ENCODE measurements at places on chromosomes 5 and 9.

- DNase-seq, result no peak
These were observed 308.6 kb downstream of the TLE1 start for GRCh38 chr9:81380504-81381359.

GRCh38 chr5:65475336-65475735 is 6.4 kb downstream of the ADAMTS6 start:
- no peak for DNase-seq

GRCh38 chr5:65191554-65192135 is 290.1 kb downstream of the ADAMTS6 start:
- DNase-seq, result no peak

DNA sequence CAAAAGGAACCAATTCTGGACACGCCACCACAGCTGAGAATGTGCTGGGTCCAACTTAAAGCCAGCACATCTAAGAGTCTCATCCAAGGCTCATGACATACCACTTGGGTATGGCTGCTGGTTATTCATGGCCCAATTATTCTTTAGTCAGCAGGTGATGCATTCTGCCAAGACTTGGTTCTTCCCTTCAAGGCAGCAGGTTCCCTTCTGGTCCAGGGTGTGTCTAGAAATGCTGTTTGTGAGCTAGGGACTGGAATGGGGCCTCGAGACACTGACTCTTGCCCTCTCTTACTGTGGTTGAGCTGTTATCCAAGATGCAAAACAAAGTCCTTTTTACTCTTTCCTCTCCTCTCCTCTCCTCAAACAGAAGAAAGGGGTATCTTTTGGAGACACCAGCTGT is 522.6 kb downstream of the HINT1 start:
- DNase-seq, result no peak

GRCh38 chr9:431701-432100 is 217.0 kb downstream of the DOCK8 start:
- DNase-seq, result no peak

DNA sequence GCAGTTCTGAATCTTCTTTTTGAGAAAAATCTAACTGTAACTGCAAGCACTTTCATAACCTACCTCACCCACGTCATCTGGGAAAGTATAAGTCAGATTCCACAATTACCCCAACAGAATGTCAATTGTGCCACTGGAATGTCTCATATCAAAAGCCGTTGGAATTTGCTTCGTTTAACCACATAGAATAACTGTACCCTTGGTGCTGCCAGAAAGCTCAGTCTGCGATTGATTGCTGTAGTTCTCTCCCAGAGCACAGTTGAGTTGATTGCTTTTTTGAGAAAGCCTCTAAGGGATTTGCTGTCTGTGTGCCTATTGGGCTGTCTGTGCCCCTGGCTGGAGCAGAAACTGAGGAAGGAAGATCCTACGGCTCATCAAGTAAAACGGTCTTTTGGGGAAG is 583.6 kb downstream of the TMEM38B start:
- DNase-seq, result no peak

- no peak for DNase-seq
These were observed 22.1 kb upstream of the PTGES start for GRCh38 chr9:129774791-129775447.

DNA sequence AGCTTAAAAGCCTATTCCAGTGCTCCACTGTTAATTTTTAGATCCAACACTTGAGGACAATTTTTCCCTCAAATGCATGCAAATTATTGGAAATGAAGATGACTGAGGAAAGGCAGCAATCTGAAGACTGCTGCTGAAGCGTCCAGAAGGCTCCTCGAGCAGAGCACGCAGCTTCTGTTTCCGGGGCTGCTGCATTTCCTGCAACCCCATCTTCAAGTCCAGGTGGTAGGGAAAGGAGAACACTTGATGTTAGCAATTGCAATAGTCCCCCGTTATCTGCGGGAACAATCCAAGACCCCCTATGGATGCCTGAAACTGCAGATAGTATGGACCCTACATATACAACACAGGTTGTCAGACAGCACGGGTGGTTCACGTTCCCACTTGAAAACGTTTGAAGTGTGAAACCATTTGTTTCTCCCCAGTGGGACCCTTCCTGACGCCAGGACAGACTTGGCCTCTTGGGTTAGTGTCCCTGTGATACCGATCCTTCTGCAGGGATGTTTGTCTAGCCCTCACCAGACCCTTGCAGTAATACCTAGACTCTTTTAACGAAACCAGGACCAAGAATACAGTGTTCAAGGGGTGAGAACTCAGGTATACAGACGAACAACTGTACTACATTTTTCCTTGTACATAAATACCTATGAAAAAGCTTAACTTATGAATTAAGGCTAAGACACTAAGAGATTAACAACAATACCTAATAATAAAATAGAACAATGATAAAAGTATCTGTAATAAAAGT is 152.3 kb downstream of the HSD17B3 start:
- no peak for DNase-seq

GRCh38 chr5:79183617-79184016 is 52.3 kb upstream of the JMY start:
- DNase-seq, result no peak

GRCh38 chr5:150774145-150774544 is 4.4 kb upstream of the SMIM3 start:
- no peak for DNase-seq

- no peak for DNase-seq
These were observed 25.1 kb downstream of the JADE2 start for GRCh38 chr5:134550271-134551214.

DNA sequence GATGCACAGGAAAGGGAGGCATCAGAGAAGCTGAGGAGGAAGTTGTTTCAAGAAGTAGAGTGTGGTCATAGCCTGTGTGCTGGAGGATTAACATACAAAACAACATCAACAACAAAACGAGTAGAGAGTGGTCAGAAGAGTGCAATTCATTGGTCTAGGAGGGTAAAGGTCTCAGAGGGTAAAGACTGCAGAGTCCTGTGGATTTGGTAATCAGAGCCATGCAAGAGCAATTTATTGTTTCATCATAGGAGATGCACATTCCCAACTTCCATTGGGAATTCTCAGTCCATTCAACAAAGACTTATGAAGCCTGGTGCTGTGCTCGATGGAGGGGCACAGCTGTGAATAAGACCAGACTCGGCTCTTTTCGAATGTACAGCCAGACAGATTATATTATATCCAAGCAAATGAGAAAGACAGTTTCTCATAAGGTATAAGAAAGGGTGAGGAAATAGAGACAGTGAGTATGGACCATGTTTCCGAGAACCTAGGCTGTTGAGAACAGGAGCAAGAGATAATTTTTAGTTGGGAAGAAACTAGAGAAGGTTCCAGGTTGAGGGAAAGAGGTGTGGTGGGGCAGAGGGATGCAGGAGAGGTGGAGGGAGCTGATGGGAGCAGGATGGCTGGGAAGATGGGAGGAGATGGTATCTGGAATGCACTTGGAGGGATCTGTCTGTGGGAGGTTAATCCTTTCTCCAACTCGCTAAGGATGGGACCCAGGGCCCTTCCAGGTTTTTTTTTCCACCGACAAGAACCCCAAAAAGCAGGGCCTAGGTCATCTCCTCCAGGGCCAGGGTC is 7.9 kb upstream of the MYORG start:
- no peak for DNase-seq

DNA sequence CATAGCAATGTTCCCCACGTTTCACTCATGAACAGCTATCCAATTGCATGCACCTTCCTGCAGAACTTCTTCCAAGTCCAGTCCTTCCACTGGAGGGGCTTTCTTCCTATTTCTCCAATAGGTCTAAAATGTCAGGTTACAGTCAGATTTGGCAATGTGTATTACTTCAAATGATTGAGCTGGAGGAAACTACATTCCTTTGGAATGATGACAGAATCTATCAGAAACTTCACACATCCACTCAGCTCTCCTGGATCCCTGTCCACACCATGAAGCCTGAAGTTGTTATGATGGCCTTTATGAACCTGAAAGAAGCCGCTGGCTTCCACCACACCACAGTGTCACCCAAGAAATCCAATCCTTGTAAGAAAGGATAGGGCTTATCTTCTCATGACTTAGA is 32.2 kb downstream of the FBXW2 start:
- DNase-seq, result no peak

- DNase-seq, result no peak
These were observed 5.4 kb upstream of the DIPK1B start for GRCh38 chr9:136707011-136707410.

DNA sequence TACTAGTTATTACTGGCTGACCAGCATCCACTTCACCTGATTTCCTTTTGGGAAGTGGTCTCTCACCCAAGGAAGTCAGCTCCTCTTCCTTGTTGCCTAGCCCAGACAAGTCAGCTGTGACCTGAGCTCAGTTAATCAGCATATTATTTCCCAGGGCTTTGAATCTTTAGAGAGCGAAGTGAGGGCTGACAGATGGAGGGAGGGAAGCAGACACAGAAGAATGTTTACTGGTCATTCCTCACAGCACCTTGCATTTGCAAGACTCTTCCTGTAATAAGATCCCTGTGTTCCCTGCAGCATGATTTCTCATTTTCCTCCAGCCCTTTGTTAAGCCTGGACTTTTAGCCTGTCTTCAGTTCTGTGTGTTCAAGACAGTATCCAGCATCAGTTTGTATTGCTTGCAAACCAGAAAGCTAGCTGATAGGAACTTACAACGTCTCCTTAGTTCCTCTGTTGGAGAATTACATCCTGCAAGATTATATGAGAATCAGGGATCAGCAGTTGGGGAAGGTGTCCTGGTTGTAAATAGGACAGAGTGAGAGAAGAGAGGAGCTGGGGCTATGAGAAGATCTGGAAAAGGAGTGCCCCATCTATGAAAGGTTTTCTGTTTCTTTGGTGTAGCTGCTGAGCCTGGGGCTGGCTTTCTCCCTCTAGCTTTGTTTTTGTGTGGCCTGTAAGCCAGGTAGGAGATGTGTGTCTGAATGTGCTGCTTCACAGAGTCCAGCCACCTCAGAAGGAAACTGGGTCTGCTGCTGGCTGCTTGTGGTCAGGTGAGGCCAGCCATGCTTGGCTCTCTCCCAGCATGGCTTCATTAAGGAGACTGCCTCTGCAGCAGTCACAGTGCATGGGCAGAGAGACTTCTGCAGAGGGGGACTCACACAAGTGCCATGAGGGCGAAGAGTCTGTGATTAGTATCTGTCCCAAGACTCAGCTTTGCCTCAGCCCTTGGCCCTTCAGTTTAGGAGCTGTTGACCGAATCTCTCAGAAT is 50.3 kb downstream of the MAN2A1 start:
- no peak for DNase-seq

DNA sequence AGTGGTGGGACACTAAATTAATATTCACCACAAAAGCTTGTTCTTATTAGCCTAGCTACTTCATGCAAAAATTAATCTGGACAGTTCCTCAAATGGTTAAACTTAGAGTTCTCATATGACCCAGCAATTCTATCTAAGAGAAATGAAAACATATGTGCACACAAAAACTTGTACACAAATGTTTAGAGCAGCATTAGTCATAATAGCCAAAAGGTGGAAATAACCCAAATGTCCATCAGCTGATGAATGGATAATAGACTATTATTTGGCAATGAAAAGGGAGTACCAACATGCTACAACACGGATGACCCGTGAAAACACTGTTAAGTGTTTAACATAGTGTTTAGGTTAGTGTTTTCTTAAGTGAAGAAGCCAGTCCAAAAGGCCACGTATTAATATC is 32.8 kb upstream of the TNIP1 start:
- DNase-seq, result no peak

DNA sequence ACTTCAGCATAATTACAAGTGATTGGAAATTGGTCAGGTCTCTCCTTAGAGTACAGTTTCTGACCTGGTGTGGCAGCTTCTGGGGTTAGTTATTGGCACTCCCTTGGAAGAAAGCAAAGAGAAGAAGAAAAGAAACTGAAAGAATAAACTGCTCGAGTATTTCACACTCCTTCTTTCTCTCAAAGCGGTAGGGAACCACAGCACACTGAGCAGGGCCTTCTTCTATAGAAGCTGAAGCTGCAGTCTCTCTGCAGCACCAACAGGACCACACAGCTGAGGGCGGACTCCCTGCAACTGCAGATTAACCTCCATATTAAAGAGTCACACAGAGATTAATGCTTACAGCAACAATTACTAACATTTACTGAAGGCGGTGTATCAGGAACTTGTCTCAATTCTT is 152.0 kb downstream of the TRPM6 start:
- DNase-seq, result no peak

DNA sequence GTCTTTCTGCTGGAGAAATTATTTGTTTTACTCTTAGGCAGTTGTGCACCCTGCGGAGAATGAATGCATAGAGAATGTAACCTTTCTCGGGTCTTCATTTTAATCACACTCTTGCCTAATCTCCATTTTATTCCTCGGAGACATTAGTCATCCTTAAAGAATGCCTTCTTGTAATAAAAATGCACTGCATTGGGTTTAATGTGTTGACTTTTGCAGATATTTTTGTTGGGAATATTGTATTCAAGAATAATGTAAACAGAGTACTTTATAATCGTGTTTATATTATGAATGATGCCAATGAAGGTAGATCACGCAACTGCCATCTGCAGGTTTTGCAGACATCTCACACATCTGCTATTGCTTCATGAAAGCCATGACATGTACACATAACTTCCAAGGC is 1093.9 kb upstream of the CDH6 start:
- no peak for DNase-seq

- no peak for DNase-seq
These were observed 3.8 kb downstream of the AQP3 start for GRCh38 chr9:33443464-33444154.

GRCh38 chr5:16787278-16787677 is 148.8 kb downstream of the MYO10 start:
- no peak for DNase-seq

DNA sequence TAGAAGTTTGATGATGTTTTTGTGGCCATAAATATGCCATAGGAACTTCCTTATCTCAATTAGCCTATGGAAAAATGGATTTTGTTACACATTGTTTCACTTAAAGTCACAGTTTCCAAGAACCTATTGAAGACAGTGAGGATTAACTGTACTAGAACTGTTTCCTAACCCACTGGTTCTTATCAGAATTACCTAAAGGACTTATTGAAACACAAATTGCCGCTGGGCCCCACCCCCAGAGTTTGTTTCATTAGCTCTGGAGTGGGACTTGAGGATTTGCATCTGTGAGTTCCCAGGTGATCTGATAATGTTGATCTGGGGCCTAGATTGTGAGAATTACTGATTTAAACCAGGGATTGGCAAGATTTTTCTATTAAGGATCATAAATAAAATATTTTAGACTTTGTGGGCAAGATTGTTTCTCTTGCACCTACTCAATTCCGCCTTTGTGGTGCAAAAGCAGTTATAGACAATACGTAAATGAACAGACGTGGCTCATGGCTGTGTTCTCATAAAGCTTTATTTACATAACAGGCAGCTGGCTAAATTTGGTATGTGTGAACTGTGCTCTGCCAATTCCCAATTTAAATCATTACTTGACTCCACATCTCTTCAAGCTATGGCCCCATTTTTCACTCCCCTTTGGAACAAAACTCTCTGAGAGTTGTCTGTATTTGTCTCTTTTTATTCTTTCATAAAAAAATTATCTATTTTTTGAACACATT is 9.3 kb downstream of the JAK2 start:
- no peak for DNase-seq

- no peak for DNase-seq
These were observed 5.4 kb upstream of the ANXA1 start for GRCh38 chr9:73146111-73146815.

DNA sequence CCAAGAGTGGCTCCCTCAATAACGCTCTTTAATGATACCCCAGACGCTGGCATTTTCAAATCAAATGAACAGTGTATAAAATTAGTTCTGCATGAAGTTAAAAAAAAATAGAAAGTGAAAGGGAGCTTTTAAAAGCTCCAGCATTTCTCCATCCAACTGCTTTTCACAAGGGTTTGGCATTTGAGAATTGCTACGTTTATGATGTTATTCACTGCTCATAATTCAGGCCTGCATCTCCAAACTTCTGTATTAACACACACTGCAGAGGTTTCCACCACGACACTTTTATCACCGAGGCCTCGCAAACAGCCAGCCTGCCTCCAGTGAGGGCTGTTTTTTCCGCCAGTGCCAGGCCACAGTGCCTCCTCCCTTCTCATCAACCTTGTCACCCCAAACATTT is 205.5 kb upstream of the EFNA5 start:
- DNase-seq, result no peak
